ENCODE measurements at places on chromosomes 11 and 22.

GRCh38 chr11:11793073-11793472, 48.7 kb upstream of the USP47 start:
- DNase-seq: no peak

GRCh38 chr11:120404495-120404894, 68.3 kb downstream of the ARHGEF12 start:
- no peak for DNase-seq

DNA sequence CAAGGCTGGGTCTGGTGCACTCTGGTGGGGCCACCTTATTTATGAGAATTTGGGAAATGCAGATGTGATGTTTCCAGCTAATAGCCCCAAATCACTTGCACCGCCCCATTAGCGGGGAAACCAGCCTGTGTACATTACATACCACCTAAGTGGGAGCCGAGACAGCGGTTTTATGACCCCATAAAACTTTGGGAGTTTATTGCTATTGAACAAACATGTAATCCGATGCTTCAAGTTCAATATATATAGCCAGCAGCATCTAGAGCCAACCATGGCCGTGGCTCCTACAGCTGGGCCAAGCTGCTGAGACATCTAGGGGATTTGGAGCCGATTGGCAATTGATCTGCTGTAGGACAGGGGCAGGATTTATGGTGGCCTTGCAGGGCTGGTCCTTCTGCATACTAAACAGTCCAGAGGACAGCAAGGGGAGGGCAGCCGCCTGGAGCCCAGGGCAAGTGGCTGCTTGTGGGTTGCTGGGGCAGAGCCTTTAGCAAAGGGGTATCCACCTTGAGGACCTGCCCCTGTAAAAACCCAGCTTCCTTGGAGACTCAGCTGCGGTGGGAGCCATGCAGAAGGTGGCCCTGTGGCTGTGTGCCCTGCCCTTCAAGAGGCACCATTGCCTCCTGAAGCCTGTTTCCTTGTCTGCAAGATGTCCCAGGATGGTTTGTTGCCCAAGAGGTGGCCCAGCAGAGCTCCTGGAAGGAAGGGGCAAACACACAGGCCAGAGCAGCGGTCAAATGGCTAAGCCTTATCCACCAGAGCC, 47.9 kb upstream of the CCDC188 start:
- no peak for DNase-seq

- no peak for DNase-seq
These were observed 20.9 kb upstream of the NXPE4 start for GRCh38 chr11:114616516-114616915.

DNA sequence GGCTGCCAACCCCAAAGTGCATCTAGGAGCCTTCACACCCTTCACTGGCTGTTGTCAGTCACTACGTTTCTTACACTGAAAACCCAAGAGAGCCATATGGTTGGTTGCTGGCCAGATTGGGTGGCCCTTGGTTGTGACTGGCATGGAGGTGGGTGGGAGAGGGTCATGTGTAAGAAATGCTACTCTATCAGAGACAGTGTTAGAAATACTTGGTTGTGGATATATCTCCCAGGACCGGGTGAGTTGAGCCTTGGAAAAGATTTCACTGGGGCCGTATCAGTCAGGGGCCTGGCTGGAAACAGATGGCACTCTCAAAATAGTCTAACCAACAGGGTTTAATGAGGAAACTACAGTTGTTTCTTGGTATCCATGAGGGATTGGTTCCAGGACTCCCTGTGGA, 15.2 kb downstream of the ENDOD1 start:
- DNase-seq: no peak

DNA sequence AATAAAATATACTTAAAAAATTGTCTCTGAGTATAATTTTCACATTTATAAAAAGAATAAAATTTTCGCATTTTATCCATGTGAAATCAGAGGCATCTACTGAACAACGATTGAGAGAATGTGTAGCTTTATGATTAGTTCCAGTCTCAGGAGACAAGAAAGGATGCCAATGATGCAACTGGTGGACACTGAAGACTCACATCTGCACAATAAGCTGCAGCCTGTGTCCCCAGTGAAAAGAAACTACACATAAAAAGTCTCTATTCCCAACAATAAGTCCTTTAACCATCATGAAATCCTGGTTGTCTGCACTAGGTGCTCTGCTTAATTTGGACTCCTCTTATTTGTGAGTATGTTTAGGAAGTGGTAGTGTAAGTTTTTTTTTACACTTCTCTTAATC, 22.0 kb downstream of the OR5AS1 start:
- DNase-seq: no peak

DNA sequence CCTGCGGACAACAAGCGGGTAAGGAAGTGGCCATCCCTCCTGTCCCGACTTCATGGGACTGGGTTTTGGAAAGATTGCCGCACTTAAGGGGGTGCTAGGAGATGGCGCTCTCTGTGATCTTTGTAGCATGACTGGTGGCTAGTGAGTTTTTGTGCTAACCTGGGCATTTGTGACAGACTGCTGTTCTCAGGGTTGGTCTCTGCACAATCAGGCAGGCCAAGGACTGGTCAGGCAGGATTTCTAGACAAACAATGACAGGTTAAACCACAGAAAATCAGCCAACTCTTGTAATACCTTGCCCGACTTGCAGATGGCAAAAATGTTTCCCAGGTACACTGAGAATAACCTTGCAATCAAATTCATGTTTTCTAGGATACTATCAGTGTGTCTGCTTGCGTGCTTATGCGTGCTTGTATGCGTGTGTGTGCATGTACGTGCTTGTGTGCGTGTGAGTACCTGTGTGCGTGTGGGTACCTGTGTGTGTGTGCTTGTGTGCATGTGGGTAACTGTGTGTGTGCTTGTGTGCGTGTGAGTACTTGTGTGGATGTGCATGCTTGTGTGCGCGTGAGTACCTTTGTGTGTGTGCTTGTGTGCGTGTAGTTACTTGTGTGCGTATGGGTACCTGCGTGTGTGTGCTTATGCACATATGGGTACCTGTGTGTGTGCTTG, 25.6 kb upstream of the SORL1-AS1 start:
- DNase-seq: no peak

DNA sequence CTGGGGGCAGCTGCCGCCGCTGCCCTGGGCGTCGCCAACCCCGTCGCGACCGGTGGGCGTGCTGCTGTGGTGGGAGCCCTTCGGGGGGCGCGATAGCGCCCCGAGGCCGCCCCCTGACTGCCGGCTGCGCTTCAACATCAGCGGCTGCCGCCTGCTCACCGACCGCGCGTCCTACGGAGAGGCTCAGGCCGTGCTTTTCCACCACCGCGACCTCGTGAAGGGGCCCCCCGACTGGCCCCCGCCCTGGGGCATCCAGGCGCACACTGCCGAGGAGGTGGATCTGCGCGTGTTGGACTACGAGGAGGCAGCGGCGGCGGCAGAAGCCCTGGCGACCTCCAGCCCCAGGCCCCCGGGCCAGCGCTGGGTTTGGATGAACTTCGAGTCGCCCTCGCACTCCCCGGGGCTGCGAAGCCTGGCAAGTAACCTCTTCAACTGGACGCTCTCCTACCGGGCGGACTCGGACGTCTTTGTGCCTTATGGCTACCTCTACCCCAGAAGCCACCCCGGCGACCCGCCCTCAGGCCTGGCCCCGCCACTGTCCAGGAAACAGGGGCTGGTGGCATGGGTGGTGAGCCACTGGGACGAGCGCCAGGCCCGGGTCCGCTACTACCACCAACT, 1.0 kb downstream of the FUT4 start:
- DNase-seq: no peak

- no peak for DNase-seq
These were observed 11.4 kb upstream of the PITPNB start for GRCh38 chr22:27930331-27931060.

GRCh38 chr11:65477149-65477965, 21.5 kb upstream of the MALAT1 start:
- no peak for DNase-seq

GRCh38 chr22:46150655-46151477, 540 bp downstream of the PPARA start:
- DNase-seq: no peak

DNA sequence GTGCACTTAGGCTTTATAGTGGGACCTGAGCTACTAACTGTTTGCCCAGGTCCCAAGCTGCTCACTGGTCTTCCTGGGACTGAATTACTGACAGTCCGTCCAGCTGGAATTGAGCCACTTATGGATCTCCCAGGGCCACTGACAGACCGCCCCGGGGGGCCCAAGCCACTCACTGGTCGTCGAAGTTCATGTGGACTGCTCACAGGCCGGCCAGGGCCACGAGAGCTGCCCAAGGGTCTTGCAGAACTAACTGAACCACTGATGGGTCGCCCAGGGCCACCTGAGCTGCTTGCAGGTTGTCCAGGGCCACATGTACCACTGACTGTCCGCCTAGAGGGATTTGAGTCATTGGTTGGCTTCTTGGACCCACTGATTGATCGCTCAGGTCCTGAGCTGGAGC, 15.1 kb downstream of the MISFA start:
- no peak for DNase-seq

DNA sequence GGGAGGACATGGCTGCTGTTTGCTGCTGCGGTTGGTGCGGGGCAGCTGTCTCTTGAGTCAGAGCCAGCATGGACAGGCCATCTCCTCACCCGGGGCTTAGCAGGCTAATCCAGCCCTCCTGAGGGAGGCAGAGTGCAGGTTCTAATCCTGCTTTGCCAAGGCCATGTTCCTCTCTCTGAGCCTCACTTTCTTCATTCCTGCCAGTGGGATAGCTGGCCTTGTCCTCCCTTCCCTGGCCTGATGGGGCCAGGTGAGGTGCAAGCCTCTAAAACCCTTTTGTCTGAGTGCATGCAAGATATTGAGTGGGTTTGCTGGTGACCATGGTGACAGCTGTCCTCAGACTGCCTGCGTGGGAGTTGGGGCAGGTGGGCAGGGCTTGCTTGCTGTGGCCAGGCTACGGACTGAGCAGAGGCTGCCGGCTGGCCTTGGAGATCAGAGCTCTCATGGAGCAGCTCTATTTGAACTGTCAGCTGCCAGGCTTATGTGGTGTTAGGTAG, 3.6 kb downstream of the USP35 start:
- no peak for DNase-seq

- no peak for DNase-seq
These were observed 59.1 kb downstream of the PDHX start for GRCh38 chr11:34975482-34975881.

DNA sequence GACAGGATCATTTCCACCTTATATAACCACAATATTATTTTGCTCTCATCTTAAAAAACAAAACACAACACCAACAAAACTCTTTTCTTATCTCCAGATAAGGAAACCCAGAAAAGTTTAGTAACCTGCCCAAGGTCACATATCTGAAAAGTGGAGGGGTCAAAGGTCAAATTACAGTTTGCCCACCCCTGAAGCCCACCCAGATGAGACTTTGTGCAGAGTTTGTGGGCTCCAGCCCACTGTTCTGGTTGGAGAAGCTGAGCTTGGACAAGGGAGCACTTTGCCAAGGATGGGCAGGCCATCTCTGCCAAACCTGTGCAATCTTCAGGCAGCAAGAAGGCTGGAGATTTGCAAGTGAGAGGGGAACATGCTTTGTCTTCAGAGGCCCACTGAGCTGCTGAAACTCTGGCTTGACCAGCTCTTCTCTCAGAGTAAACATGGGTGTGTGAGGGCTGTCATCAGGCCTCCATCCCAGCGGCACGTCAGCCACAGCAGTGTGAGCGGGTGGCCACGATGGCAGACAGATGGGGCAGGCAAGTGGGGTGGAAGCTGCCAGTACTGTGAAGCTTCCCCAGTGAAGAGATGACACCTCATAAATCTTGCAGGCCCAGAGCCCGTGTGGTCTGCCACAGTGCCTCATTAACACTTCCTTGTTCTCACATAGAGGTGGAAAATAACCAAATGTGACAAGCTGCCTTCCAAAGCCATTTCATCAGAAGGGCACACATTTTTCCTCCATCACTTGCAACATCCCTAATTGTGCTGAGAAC, 111.8 kb downstream of the CCDC81 start:
- no peak for DNase-seq

- DNase-seq: no peak
These were observed 56.6 kb upstream of the DRD2 start for GRCh38 chr11:113531575-113532451.

DNA sequence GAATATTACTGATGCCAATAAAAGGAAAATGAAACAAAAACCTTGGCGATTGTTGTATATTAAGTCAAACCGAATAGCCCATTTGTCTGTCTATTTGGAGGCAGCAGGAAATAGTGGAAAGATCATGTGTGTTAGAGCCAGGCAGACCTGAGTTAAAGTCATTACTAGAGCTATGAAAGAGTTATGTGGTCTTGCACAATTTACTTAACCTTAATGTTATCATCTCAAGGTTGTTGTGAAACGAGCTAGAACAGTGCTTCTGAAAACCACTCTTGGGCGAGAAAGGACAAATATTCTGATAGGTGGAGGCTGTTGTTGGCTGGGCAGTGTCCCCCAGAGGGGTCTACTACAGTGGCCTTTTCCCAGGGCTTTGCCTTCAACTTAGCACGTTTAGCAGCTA, 60.0 kb upstream of the NUP160 start:
- no peak for DNase-seq

DNA sequence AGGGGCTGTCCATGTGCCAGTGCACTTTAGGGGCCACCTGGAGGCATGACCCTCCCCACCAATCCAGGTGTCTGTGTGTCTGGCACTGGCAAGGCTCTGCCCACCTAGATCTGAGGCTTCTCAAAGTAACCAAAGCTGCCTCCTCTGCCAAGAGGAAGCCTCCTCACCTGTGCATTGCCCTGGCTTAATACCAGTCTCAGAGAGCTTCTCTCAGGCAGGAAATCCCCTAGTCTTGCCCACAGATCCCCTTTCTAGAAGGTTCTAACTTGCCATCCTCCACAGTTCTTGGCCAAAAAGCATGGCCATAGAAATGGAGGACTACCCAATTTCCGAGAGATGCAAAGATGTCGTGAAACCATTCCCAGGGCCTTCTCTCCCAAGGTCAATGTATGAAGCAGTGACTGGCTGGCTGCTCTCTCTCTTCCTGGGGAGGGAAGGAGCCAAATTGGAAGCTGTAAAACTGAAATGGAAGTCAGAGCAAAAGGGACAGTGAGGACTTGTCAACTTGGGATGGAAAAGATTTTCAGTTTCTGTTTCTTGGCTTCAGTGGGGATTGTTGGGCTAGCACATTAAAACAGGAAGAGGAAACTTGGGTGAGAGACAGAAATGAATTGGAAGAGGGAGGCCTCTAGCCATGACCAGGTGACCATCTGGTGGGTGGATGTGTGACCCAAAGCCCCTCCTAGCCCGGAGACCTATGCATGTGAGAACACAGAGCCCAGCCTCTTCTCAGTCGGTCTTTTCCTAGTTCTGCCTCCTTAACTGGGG, 68.8 kb downstream of the PRDM11 start:
- DNase-seq: no peak

- DNase-seq: no peak
These were observed 27.6 kb upstream of the CD44 start for GRCh38 chr11:35111161-35112055.

Data from cortex of kidney (tissue), 1 donor.